ENCODE measurements at places on chromosomes 5 and 9.

DNA sequence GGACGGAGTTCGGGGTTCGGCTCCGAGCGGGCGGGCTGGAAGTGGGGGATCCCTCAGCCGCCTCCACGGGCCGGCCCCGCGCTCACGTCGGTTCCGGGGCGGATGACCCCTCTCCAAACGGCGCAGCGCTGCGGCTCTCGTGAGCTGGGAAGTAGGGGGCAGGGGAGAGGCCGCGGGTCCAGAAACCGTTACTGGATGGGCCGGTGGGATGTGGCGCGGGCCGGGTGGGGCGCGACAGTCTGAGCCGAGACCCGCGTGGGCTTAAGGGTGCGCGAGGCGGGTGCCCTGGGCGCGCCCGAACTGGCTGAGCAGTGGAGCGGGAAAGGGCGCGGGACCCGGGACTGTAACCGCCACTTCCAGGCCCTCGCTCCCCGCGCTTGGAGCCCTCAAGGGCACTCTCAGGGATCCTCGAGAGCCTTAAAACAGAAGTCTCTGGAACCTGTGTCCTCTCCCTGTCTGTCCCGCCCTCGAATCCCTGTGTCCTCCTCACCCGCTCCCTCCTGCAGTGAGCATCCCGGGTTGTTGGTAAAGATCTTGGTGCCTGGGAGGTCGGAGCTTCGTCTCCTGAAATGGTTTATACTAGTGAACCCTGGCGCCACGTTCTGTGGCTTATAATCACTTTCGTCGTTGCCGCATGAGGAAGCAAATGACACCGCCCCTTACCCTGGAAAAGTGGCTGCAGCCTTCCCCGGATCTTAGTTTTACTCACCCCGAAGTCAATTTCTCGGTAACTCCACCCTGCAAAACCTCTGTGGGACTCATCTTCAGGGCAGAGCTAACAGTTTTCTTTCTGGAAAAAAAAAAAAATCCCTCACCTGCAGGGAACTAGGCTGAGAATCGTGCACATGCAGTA lies 571 bp upstream of the MARCHF11 start:
- peak; percentile 61 for DNase-seq

GRCh38 chr9:37992924-37993349 lies 76.1 kb downstream of the SHB start:
- no peak for DNase-seq

- DNase-seq = no peak
These were observed 148.3 kb downstream of the PRDM9 start for GRCh38 chr5:23655674-23656073.

DNA sequence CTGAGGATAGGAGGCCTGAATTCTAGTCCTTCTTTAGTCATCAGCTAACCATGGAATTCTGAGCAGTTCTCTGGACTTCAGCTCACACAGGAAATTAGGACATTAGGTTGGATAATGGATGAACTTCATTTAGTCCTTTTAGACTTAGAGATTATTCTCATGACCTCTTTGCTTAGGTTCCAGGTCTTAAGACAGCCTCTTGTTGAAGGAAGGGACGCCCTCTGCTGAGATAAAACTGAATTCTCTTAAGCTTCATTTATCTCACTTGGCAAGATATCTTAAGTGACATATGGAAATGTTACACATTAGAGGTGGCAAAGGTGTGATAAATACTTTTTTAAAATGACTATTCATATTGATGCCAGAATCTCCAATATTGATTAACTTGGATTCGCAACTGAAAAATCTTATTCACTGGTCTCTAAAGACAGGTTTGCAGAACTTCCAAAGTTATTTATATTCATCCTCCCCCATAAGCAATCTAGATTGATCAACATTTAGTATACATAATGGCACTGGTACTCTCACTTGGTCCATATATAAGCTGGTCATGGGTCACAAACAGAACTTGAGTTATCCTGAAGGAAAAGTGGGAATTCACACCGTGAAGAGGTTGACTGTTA lies 16.9 kb upstream of the ZNF366 start:
- peak; percentile 21 for DNase-seq

DNA sequence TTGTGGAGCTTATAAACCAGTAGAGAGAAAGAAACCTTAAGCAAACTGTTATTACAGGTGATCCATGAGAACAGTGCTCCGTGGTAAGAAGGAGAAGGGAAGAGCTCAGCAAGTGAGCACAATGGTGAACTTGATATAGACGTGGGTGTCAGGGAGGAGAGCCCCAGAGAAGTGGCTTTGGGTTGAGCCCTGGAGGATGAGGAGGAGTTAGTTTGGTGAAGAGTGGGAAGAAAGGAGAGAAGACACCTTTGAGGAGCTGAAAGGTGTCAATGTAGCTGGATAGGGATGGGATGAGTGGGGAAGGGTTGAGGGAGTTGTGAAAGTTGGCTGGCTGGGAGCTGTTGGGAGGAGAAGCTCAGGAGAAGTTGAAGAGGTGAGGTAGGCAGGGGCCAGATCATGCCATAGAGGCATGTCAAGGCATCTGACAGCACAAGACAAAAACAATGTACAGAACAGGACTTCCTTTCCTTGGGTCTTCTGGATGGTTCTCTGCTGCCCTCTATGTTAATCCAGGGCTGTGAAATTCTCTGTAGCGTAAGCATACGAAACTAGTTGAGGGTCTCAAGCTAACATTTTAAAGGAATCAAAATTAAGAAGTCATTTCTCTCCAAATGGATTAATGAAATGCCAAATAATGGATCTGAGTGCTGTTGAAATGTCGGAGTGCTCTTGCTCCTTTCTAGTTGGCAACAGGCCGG lies 501.9 kb downstream of the KDM4C start:
- no peak for DNase-seq

DNA sequence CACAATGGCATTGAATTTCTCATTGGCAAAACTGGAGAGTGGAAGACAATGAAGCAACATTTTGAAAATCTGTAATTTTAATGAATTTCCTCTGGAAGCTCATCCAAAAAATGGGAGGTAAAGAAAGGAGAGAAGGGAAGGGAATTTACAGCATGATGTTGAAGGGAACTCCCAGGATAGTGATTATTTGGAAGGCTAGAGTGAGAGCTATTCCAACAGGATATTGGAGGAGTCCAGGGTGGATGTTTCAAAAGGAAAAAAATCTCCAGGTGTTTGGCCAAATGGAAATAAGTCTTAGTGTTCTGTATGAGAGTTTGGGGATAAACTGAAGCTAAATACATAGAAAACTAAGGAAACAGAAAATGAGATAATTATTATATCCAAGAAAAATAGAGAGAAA lies 106.2 kb downstream of the IZUMO3 start:
- no peak for DNase-seq

GRCh38 chr5:33608344-33609041 lies 167.7 kb downstream of the TARS1 start:
- DNase-seq = no peak

GRCh38 chr9:123642291-123643278 lies 286.6 kb downstream of the CRB2 start:
- peak; percentile 95 for DNase-seq

- DNase-seq = no peak
These were observed 30.3 kb downstream of the ADAMTS6 start for GRCh38 chr5:65451436-65451835.

DNA sequence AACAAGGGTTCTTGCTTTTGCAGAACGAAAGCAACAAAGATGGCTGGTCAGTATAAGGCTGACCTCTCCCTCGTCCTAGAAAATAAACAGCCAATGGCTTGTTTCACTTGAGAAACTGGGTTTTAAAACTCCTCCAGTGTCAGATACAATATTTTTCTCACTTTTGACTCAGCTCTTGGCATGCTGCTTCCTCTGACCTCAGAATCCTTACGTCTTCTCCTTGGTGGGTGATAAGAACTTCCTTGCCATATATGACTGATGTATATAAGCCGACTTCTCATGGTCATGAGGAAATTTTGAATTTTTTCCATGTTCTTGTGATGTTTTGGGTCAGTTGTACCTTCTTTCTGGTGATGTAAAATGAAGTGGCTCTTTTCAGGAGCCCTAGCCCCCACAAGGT lies 3.8 kb downstream of the ZNF618 start:
- DNase-seq = no peak

DNA sequence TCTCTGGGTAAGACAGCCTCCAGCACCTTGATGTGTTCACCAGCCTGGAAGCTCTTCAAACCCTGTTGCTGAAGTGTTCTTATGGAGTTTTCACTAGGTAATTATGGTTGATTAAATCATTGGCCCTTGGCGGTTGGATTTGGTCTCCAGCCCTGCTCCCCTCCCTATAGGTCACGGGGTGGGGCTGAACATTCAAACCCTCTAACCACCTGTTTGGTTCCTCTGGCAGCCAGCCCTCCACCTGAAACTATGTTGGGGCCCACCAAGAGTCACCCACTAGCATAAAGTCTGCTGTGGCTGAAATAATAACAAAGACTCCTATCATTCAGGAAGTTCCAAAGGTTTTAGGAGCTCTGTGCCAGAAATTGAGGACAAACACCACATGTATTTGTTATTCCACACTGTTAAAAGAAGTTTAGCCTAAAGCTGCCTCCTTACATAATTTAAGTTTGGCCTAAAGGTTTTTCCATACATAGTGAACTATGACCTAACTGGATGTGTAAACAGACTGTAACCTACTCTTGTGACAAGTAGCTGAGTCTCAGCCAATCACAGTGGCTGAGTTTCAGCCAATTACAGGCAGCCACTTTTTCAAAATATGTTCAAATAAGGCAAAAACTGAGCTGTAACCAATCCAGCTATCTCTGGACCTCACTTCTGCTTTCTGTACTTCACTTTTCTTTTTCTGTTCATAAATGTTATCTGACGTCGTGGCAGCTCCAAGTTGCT lies 34.8 kb downstream of the TMEM252 start:
- no peak for DNase-seq

DNA sequence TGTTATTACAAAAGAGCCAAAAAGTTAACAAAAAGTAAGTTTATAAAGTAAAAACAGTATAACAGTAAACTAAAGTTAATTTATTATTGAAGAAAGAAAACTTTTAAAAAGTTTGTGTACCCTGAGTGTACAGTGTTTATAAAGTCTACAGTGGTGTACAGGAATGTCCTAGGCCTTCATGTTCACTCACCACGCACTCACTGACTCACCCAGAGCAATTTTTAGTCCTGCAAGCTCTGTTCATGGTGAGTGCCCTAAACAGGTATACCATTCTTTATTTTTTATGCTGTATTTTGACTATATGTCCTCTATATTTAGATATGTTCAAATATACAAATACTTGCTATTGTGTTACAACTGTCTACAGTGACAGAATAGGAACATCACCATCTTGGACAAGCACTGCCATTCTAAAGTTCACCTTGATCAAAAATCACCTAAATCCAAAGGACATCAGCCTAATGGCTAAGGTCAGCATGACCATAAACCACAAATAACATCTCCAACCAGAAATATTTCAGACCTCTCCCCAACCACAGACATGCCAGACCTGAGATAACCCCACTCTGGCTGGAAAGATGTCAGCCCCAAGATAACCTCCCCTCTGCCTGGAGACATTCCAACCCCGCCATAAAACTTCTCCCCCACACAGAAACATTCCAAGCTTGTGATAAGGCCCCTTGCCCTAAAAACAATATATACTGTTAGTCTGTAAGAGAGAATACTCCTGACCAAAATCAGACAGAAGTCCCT lies 56.1 kb downstream of the AGXT2 start:
- no peak for DNase-seq

- DNase-seq = no peak
These were observed 72.8 kb upstream of the MTAP start for GRCh38 chr9:21729648-21730047.

GRCh38 chr5:123433596-123433995 lies 10.4 kb upstream of the CEP120 start:
- no peak for DNase-seq

DNA sequence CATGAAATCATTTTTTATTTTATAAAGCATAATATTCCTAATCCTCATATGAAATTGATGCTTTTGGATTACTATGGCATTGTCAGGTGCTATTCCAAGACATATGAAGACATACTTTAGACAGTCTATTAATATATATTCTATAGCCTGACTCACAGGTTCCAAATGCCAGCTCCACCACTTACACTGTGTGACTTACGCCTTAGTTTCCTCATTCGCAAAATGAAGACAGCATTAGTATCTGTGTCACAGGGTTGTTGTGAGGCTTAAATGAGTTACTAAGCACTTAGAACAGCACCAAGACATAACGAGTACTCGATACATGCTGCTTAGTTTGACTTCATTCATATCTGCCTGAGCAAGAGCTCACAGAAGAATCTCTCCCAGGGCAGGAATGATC lies 132.2 kb upstream of the PTGER4 start:
- DNase-seq = no peak

DNA sequence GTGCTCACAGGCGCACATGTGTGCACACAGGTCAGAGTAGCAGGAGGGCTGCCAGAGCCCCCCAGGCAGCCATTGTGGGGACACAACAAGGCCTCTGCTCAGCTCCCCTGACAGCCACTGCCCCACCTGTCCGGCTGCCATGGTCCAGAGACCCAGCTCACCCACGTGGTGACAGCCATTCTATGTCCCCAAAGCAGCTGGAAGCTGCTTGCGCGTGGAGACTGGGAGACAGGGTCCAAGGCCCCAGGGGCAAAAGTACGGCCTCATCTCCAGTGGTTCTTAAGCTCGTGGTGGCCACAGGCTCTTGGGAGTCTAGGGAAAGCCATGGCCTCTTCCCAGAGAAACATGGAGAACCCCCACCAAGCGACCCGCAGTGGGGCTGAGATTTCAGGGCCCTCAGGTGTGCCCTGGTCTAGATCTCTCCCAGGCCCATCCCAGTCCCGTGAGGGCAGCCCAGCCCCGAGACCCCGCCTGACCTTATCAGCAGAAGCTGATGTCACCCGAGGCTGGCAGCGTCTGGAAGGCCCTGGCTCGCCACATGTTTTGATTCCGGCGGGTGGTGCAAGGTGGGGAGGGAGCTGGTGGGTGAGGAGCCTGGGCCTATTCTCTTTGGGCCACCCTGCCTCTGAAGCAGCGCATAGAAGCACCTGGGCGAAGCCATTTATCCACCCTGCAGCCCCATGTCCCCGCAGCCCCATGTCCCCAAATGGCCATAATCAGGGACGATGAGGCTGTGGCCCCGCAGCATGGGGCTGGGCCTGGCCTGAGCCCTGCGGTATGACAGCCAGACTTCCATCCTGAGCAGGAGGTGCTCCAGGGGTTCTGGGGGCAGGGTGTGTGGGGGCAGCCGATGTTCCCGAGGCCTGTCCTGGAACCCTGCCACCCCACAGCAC lies 31.7 kb downstream of the GLT6D1 start:
- no peak for DNase-seq

- DNase-seq = no peak
These were observed 27.2 kb downstream of the NOTCH1 start for GRCh38 chr9:136518623-136519022.

- DNase-seq = no peak
These were observed 225.9 kb downstream of the PIK3R1 start for GRCh38 chr5:68441309-68442073.

DNA sequence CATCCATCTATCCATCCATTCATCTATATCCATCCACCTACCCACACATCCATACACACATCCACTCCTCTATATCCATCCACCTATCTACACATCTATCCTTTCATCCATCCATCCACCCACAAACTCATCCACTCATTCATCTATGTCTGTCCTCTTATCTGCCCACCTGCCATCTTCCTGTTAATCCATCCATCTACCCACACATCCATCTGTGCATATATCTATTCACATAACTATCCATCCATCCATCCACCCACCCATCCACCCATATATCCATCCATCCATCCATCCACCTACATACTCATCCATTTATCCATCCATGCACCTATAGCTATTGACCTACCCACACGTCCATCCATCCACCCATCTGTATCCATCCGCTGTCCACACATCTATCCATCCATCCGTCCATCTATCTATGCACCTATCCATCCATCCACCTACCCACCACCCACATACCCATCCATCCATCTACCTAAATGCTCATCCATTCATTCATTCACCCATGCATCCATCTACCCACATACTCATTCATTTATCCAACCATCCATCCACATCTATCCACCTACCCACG lies 182.1 kb upstream of the TBC1D2 start:
- DNase-seq = no peak

GRCh38 chr9:98142925-98143481 lies 24.0 kb upstream of the TRIM14 start:
- DNase-seq = no peak
